NCI-H510A treated with DMSO at 0.1 percent for 48 hours (cell line): ENCODE measurements at places on chromosomes 13 and 19.

DNA sequence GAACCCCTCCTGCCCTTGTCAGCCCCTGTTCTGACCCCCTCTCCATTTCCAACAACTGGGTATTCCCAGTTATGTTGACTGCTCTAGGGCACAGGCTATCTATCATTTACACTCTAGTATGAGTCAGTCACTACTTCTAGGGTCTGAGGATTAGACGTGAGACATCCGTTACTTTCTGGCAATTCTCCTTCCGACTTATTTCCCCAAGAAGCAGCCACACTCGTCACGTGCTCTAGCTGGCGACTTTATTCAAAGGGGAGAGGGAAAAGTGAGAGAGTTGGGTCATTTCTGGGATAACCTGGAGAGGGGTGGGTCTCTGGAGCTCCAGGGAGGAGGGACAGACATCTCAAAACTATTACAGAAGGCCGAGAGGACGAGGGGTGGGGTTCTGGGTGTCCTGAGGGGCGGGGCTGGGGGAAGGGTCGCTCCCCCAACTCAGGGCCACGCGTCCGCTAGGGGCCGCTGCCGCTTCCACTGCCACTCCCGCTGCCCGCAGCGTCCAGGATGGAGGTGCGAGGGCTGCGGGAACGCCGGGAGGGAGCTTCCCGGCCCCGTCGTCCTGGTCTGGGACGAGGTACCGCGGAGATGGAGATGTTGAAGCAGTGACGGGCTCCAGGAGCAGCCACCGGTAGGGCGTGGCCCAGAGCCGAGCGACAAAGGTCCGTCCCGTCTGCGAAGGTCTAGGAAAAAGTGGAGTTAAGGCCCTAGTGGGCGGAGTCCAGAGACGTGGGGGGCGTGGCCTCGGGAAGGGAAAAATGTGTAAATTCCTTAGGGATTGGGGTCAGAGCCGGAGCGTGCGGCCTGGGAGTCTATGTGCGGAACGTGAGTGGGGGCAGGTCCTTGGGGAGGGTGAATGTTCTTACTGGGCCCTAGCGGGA is 8.9 kb downstream of the RTBDN start:
- DNase-seq = no peak

DNA sequence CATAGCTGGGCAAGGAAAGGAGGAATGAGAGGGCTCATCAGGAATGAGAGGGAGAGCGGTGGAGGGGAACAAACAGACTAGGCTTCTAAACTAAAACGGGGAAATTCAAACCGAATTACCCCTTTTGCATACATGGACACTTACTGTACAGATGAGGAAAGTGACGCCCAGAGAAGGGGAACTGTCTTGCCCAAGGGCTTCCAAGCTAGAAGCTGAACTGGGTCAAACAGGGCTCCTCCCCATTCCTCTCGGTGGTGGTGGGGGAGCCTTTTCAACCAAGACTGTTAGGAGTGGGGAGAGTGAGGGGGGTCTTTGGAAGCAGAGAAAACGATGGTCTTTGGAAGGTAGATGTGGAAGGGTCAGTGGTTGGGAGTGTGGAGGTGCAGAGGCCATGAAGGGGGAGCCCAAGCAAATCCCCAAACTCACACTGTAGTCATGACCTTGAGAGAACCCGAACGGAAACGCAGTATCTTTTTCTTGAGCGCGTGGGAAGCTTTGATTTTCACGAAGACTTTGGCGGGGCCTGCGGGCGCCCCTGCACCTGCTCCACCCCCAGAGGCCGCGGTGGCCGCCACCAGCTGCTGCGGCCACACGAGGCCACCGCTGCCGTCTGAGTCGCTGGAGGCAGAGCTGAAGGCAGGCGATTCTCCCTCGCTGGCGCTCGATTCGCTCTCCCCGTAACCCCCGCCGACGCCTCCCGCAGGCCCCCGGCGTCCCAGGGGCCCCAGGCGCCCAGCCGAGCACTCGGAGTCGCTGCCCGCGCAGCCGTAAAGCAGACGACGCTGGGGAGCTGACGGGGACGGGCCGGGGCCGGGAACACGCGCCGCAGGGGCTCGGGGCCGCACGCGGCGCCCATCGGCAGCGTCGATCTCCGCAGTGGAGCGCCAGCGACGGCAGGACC is 12.3 kb upstream of the GNG8 start:
- no peak for DNase-seq

GRCh38 chr13:95301183-95301967 is at the start of gene ABCC4:
Gene ABCC4 (minus strand): TSS chr13:95301451. CDS start chr13:95301314, 137 bp downstream.
- peak; percentile 82 for DNase-seq

GRCh38 chr19:42284591-42285341 is 15.7 kb downstream of the CIC start:
- DNase-seq = no peak

- DNase-seq = no peak
Observed at GRCh38 chr19:31105761-31106160, 243.5 kb downstream of the TSHZ3 start.

- peak; percentile 65 for DNase-seq
Observed at GRCh38 chr13:110412132-110412914, 105.2 kb downstream of the COL4A2 start.

DNA sequence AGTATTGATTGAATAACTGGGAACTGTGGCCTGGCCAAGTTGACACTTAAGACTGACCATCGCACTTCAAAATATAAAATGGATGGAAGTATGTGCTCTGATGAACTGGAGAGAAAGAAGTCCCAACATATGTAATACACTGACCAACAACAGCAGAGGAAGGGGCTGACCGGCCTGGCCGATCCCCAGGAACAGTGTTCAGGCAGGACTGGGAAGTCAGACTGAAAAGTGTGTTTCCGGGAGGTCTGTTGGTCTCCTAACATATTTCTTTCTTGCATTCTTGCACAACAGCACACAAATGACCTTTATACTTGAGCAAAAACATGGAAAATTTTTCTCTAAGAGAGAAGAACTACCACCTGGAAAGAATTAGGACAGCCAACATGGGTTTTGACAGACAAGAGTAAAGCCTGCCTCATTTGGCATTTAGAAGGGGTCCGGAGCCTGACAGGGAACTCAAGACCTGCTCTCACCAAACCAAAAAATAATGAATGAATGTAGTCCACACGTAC is 297.8 kb downstream of the OXGR1 start:
- no peak for DNase-seq

- no peak for DNase-seq
Observed at GRCh38 chr19:32238076-32238475, 107.3 kb upstream of the ZNF507 start.

DNA sequence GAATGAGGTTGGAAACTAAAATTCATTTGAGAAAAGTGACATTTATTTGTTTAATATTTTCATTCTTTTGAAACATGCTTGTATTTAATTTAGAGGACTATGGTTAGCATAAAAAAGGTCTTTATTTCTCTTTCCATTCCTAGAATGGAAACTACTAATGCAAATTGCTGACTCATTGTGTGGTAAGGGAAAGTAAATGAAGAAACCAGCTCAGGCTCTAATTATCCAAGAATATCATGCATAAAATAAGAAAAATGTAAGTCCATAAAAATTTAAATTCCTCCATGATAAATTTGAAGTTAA is 777.0 kb upstream of the SLITRK1 start:
- no peak for DNase-seq

GRCh38 chr19:35224681-35225571 is 3.6 kb downstream of the FAM187B start:
- no peak for DNase-seq

- peak; percentile 83 for DNase-seq
Observed at GRCh38 chr13:106917673-106918556, 350.0 kb upstream of the ARGLU1 start.

DNA sequence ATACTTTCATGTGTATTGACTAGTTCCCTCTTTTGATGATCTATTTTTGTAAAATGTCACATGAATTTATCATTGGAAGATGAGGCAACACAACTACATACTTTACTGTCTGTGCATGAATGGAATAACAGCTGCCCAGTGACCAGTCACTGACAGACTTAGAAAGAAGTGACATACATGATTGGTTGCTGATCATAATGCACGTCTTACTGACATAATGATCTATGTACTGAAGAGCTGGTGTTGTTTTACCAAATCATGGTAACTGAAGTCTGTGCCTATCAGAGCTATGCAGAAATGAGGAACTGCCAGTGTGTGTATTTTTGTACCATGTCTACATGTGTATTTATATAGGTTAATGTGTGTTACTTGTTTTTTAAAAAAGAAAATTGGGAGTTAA is 26.5 kb downstream of the GPR18 start:
- no peak for DNase-seq
